Right cardiac atrium (tissue), 5 donors: ENCODE measurements at places on chromosomes 3 and 15. TPM values are rescaled to one million over a fixed set of nuclear protein-coding genes. Genes with fewer than 3 reads are reported as not detected.

Gene C3orf38
- 22.4 TPM for total RNA-seq

- no peak for DNase-seq
Measured at GRCh38 chr3:183301937-183302580, 49.0 kb downstream of the B3GNT5 start.

Gene PLCB2
- 23.9 TPM for total RNA-seq

Gene GMNC
- 0.17 TPM for total RNA-seq

Gene CYP8B1
- 0.14 TPM for total RNA-seq

GRCh38 chr3:46187341-46187700 is 20.8 kb downstream of the CCR1 start:
- DNase-seq = no peak

Gene SH3GL3
- total RNA-seq = 2.0 TPM
